ENCODE measurements at places on chromosomes 4 and X.

DNA sequence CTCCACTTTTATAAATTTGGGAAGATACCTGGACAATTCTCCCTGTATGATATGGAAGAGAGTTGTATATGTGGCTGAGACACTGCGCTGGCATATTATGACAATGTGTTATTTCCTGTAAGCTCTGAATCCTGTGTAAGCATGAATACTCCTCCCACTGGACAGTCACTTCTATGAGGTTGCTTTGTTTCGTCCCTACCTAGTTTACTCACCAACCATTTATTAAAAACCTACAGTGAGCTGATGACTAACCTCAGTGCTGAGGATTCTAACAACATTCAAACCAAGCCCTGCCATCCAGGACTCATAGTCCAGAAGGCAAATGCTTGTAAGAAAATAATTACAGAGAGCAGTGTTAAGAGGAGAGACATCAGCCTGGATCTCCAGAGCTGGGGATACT lies 1632.9 kb upstream of the TENM3 start:
- no peak for DNase-seq

DNA sequence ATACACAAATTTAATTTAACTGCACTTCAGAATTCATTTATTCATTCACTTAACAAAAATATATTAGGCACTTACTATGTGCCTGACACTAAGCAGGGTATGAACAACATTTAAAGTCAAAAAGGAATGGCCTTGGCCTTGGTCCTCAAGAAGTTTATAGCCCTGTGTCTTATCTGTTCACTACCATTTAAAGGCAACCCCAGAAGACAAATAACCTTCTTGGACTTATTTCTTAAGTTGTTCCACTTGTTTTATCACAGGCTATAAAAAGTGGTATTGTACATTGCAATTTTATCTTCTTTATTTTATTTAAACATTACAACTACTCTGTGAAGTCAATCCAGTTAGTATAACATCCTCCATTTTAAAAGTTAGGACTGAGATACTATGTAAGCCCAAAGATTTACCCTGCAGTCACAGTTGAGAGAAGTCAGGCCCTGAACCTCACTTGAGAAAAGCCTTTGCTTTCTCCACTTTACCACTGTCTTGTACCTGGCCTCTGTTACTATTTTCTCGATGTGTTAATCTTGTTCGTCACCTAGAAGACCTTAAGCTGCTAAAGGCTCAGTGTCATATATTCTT lies 305.6 kb upstream of the DIPK2B start:
- no peak for DNase-seq

GRCh38 chr4:67393699-67394281 lies 151.5 kb downstream of the CENPC start:
- DNase-seq, result no peak

GRCh38 chr4:185683896-185684295 lies 128.1 kb downstream of the SORBS2 start:
- no peak for DNase-seq

DNA sequence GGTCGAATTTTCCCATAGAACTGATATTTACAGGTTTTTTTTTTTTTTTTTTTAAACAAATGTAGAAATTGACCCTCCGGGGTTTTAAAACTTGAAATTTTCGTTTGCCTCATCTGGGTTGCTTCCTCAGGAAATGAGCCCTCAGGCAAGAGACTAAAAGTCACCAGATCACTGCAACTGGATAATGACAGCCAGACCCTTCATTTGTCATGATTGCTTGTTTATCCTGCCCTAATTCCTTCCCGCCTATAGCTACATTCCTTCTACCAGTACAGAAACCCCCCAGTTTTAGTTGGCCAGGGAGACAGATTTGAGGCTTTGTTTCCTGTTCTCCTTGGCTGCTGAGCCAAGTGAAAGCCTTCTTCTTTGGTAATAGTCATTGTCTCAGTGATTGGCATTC lies 44.0 kb upstream of the IGFBP7 start:
- no peak for DNase-seq
